SK-N-SH (cell line): ENCODE measurements at places on chromosomes 1 and 21. TPM values are rescaled to one million over a fixed set of nuclear protein-coding genes. Genes with fewer than 3 reads are reported as not detected.

DNA sequence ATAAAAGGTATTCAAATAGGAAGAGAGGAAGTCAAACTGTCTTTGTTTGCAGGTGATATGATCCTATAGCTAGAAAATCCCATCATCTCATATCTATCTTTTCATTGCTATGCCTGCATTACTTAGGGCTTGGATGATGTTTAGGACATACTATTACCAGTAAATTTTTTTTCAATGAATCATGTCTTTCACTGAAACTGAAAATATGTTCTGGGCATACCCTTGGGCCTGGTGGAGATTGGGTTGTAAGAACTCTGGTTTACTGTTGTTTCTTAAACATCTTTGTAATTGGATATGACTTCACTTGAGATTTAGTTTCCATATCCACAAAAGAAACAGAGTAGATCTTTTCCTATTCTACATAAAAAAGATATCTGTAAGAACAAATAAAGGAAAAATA, 502.2 kb upstream of the PRMT6 start:
- DNase-seq: no peak

DNA sequence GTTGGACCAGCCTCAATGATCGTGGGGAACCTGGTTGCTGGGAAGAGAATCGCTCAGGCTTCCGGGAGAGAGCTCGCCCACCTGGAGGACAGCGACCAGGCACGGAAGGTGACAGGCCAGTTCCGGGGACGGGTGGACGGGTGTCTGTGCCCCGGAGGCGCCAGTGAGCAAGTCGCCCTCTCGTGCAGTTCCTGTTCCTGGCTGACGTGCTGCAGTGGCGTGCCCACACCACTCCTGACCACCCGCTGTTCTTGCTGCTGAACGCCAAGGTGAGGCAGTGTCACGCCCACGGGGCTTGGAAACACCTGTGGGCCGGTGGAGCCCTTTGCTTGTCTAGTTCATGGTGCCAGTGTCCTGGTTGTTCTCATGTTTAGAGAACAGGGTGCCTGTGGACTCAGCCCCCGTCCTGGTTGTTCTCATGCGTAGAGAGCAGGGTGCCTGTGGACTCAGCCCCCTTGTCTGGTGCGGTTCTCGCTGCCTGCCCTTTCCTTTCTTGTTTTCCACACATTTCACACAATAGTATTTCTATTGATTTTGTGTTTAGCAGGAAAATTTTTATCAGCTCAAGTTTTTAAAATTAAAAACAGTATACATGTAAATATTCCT, 53.1 kb downstream of the S100B start:
- no peak for DNase-seq

DNA sequence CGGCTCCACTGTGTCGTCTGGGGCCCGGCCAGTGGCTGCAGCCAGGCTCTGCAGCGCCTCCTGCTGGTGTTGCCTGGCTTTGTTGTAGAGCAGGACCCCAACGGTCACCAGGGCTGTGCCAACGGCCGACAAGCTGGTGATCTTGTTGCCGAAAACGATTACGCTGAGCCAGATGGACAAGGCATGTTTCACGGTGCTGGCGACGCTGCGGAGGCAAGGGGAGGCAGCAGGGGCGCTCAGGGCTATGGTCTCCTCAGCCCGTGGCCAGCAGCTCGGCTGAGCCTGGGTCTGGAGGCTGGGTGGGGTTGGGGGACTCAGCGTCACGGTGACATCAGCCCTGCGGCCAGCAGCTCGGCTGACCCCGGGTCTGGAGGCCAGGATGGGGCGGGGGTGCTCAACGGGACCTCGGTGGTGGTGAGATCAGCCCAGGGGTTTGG, 7.0 kb upstream of the CDK11B start:
- peak; percentile 78 for DNase-seq

DNA sequence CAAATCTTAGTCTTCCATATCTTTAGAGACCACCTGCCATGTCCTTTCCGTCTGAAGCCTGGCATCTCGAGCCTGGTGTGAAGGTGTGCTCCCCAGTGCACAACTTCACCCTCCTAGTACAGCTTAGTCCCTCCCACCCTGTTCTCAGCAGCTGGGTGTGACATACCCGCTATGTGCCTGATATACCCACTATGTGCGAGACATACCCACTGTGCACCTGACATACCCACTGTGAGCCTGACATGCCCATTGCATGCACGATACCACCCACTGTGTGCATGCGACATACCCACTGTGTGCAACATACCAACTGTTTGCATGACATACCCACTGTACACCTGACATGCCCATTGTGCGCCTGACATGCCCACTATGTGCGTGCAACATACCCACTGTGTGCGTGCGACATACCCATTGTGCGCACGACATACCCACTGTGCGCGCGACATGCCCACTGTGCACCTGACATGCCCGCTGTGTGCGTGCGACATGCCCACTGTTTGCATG, 3.0 kb upstream of the RRP1 start:
- DNase-seq: no peak

- no peak for DNase-seq
Measured at GRCh38 chr1:213166852-213167251, 115.8 kb downstream of the RPS6KC1 start.

ACTA1 gene
- polyA plus RNA-seq: 0.21 and 0.36 TPM in 2 replicates

COL16A1 gene
- polyA plus RNA-seq: 9.0 and 10.4 TPM in 2 replicates
